ENCODE measurements at places on chromosomes 16 and 17. TPM values are rescaled to one million over a fixed set of nuclear protein-coding genes. Genes with fewer than 3 reads are reported as not detected.
A peak's percentile ranks its signal among the peaks of the same experiment; 100 is the strongest.

CDRT15L2 gene
- total RNA-seq = not detected

C1QL1 gene
- not detected for total RNA-seq

C17orf100 gene
- 2.0 TPM for total RNA-seq

PIPOX gene
- 2.2 TPM for total RNA-seq

PRR15L gene
- not detected for total RNA-seq

DNA sequence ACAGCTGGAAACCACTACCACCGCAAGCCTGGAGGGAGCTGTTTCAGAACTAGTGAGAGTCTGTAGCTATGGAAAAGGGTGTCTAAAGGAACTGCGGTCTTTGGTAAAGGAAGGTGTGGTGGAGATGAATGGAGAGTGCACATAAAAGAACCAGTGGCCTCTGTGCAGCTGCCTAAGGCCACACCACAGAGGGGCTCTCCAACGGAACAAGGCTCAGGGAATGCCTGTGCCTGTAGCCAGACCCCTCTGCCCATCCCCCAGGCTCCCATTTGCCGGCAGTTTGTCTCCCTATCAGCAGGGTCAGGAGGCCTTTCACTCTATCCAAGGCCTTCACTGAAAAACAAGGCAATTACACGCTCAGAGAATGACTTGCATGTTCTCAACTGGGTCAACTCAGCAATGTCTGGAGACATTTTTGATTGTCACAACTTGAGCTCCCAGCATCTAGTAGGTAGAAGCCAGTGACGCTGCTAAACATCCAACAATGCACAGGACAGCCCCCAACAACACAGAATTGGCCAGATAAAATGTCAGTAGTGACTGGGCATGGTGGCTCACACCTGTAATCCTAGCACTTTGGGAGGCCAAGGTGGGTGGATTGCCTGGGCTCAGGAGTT lies 3.3 kb upstream of the FDXR start:
- DNase-seq = no peak

DNA sequence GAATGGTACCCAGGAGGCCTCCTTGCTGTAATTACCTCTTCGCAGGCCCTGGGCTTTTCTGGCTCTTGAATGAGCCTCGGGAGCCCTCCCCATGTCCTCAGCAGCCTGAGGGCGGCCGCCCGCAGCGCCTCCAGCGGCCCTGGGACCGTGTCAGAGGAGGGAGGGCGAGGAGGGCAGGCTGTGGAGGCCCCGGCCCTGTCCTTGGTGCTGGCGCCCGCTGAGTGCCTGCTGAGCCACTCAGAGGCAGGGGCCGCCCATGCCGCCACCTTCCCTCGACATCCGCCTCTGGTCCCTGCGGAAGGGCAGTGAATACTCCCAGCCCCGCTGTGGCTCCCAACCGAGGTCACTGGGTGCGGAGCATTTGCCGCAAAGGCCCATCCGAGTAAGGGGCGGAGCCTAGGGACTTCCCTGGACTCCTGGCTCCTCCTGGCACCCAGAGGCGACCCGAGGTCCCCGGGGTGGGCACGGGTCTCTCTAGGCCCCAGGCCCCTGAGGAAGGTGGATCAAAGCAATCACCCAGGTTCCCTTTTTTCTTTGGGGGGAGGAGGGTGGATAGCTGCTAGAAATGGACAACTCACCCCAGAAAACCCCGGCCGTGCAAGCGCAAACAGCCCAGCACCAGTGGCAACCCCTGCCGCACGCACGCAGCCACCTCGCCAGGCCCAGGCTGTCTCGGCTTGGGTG lies 2.8 kb downstream of the RBFOX3 start:
- no peak for DNase-seq

DNA sequence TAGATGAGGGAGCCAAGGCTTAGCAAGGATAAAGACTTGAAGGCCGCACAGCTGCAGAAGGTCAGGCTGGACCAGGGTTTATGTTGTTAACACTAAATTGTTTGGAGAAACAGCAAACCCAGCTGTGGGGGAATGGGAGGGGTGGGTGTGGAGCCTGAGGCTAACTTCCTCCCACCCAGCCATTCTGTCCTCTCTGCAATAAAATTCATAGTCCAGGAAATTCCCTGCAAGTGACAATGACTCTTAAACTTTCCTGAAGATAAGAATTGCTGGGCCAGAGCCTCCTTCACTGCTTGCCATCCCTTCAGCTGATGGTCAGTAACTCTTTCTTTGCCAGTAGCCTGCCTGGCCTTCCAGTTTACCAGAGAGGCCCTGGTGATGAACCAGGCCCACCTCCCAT lies 19.4 kb upstream of the ATP5MC1 start:
- DNase-seq = no peak

DNA sequence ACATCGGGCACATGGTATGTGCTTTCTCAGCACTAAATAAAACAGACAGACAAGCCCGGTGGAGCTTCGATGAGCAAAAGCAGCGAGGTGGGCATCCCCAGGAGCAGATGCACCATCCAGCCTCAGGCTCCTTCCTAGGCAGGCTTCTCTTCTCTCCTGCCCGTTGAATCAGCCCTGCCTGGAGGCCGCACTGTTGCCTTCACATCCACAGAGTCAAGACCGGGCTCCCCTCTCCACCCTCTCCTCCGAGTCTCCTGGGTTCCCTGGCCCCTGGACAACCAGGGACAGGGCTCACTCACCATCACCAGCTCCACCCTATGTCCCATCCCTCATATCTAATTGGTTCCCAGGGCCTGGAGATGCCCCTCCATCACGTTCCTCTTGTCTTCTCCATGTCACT lies 79.7 kb upstream of the RCVRN start:
- no peak for DNase-seq

DNA sequence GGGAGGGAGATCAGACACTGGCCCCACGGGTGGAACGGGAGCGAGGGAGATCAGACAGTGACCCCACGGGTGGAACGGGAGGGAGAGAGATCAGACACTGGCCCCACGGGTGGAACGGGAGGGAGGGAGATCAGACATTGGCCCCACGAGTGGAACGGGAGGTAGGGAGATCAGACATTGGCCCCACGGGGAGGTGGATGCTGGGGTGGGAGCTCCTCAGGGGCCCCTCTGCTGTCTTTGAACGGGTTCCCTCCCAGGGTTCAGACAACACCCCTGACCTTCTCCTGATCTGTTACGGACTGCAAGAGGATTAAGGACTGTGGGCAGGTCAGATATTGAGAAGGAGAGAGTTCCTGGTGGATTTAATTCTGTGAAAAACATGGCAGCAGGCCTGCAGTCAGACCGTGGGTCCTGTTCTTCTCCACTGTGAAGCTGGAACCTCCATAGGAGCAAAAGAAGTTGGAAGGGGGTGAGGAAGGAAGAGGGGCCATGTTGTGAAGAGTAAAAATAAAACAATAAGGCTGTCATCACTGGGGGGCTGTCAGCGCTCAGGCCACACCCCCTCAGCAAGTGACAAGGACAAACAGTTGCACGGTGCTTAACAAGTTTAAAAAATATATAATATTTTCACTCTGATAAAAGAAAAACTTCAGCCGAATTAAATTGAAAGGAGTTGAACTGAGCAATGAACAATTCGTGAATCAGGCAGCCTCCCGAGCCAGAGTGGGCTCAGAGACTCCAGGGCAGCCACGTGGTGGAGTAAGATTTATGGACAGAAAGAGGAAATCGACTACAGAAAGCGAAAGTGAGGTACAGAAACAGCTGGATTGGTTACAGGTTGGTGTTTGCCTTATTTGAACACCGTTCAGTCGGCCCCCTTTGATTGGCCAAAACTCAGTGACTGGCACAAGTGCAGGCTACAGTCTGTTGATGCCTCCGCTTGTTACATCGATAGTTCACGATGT lies 348.7 kb upstream of the TNRC6C start:
- DNase-seq = peak; percentile 80

GRCh38 chr17:63780507-63780906 lies 6.5 kb downstream of the DDX42 start:
- DNase-seq = no peak

- DNase-seq = no peak
Observed at GRCh38 chr16:4593086-4593485, 21.6 kb downstream of the UBALD1 start.

- DNase-seq = peak; percentile 21
Observed at GRCh38 chr17:55072898-55073297, 104.3 kb downstream of the STXBP4 start.
